ENCODE measurements at places on chromosomes 4 and X. TPM values are rescaled to one million over a fixed set of nuclear protein-coding genes. Genes with fewer than 3 reads are reported as not detected.

The FAAH2 gene
- total RNA-seq = 0.16 TPM

The MAGEB10 gene
- total RNA-seq = not detected

The ASMT gene
- not detected for total RNA-seq

The CFAP47 gene
- not detected for total RNA-seq

The PRR27 gene
- not detected for total RNA-seq

The HHIP gene
- total RNA-seq = 29.3 TPM

The NEUROG2 gene
- total RNA-seq = not detected

The BEND2 gene
- not detected for total RNA-seq

The VSIG1 gene
- total RNA-seq = 1.0 TPM

Measured in bladder microvascular endothelial cell (primary cell).